Renal pelvis (tissue), 12 donors: ENCODE measurements at places on chromosomes 4 and X.

DNA sequence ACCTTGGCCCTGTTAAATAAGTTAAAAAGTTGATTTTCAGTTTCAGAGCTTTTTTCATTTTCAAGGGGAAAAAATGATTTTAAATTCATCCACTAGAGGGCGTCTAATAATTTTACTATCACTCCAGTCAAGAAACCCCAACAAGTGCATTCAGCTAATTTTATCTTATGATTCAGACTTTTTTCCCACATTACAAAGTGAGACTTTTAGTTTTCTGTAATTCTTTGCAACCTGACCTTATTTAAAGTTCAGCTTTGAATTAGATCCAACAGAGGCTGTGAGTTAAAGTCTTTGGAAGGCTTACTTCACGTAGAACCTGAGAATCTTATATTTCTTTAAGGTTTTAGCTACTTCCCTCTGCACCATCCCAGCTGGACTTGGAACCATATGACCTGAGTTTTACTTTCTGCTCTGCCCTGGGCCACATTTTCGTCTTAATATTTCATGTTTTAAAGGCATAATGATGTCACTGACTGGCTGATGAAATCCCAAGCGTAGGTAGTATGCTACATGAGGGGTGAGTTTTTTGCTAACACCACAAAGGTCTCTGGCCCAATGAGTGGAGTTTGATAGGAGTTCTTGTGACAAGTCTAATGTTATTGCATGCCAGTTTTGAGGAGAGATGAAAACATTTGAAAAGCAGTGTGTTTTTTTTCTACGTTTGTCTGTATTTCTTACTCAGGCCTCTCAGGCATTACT lies 7.2 kb downstream of the GNRHR start:
- peak; percentile 11 for DNase-seq

DNA sequence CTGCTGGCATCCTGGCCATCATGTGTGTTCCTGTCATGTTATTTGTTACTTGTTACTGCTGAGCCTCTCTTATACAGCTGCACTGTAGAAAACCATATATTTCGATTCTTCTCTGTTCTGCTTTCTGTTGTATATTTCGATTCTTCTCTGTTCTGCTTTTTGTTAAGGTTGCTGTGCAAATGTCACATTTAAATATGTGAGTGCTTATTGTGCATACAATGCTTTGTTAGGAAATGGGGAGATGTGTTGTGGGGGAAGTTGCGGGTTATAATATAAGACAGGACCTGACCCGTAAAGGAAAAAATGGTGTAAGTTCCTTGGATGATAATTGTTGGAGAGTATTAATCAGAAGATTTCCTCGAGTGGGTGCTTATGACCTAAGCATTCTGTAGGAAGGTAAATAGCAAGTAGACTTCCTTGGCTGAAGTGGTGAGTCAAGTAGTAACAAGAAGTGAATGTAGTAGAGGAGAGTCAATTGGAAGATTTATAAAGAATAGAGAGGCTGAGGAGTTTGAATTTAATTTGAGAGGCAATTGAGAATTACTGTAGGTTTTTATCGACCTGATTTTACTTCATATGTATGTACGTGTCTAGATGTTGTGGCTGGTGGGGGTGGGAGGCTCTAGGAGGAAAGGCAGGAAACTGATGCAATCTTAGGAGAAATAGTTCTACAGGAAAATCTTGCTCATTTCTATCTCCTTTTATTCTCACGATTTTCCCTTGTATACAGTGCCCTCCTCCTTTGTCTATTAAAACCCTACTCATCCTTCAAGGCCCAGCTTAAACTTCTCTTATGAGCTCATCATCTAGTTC lies 8.5 kb downstream of the OGT start:
- no peak for DNase-seq

DNA sequence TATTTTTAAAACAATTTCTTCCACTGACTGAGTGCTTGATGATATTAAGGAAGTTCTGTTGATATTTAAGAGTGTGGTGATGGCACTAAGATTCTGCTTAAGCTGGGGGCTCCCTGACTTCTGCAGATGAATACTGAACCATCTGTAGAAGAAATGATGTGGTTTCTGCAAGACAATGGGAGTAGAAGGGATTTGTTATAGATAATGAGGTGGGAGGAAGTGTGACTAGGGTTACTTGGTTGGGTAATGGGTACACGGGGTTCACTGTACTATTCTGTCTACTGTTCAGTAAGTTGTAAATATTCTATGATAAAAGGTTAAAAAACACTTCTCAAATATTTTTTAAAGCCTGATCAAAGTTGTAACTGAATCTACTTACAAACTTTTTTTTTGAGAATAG lies 60.9 kb upstream of the TXK start:
- DNase-seq, result no peak

DNA sequence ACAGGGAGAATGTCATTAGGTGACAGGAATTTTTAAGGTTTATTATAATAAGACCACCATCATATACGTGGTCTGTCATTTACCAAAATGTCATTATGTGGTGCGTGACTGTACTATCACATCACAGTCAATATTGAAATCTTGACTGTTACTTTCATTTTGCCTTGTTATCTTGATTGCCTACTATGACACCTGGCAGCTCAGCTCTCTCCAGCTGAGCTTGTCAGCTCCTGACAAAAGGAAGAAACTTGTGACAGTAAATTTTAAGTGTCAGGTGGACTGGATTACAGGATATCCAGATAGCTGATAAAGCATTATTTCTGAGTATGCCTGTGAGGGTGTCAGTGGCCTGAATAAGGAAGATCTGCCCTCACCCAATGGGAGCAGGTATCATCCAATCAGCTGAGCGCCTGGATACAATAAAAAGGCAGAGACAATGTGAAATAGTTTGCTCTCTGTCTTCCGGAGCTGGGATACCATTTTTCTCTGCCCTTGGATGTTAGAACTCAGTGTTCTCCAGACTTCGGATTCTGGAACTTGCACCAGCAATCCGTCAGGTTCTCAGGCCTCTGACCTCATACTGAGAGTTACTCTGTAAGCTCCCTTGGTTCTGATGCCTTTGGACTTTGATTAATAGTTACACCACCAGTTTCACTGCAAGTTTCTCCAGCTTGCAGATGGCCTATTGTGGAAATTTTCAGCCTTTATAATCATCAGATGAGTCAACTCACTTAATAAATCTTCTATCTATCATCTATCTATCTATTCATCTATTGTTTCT lies 1454.7 kb upstream of the IGFBP7 start:
- no peak for DNase-seq

GRCh38 chr4:184890499-184890898 lies 64.7 kb upstream of the ACSL1 start:
- DNase-seq, result no peak

DNA sequence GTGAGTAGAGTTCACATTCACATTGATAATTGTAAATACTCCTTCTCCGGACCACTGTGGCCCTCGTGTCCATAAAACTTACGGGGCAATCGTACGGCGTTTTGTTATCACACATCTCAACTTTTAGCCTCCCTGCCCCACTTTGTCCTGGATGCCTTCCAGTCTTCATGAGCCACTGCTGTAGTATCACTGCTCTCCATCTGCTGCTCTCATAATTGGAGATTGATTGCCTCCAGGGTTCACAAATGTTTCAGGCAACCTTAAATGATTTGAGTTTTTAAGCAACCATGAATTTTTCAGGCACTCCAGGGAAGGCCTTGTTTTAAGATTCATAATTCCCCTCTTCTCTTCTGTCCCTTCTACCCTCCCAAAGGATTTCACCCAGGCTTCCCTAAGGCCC lies 28.4 kb downstream of the ALPK1 start:
- no peak for DNase-seq

- no peak for DNase-seq
Measured at GRCh38 chr4:46146993-46147392, 23.1 kb upstream of the GABRG1 start.

DNA sequence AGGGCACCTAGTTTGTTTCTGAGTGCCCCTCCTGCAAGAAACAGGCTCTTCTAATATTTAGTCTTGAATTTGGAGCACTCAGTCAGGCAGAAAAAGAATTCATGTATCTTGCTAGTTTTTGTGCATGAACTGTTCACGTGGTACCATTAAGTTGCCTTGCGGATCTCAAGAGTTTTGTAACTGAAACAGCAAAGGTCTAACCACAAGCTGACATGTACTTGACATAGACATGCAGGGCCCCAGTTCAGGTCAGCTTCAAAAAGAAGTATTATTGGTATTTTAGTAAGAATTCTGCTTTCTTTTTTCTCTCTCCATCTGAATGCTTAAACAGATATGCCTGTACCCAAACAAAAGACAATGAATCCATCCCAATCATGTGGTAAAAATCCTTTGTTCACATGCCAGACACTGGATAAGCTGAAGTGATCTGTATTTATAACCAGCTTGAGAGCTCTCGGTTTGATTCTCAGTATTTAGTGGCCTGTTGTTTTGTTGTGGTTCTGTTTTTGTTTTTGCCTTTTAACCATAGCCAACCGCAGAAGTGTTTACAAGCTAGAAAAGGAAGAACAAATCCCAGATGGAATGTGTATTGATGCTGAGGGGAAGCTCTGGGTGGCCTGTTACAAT lies 13.0 kb downstream of the RGN start:
- no peak for DNase-seq

DNA sequence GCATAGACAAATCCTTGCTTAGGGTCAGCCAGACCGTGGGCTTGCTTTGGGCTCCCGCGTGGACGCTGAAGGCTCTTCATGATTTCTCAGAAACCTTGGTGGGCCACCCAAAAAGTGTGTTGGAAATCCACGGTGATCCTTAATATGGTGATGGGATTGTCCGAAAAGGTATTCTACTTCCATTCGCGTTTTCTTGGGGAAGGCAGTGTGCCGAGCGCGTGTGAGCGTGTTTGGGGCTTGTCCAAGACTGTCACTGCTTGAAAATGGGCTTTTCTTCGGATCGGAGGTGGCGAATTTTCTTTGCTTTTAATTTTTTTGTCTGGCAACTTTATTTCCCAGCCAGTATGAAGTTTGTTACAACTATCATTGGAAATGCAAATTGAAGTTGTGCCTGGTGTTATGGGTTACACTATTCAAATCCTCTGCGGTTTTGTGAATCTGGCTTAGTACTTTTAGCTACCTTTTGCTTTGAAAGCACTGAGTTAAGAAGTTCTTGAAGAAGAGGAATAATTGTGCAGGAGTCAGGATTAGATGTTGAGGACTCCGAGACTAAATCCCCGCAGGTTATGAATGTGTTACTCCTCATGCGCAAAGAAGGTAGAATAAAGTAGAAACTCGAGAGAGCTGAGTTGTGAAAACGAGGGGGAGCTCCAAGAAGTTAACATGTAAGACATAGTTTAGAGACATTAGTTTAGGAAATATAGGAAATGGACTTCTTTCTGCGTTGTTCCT lies 3.2 kb downstream of the SPRY1 start:
- DNase-seq, result no peak

- no peak for DNase-seq
Measured at GRCh38 chr4:99983289-99983943, 33.3 kb upstream of the H2AZ1 start.

- no peak for DNase-seq
Measured at GRCh38 chr4:83108101-83108861, 6.2 kb downstream of the PLAC8 start.

DNA sequence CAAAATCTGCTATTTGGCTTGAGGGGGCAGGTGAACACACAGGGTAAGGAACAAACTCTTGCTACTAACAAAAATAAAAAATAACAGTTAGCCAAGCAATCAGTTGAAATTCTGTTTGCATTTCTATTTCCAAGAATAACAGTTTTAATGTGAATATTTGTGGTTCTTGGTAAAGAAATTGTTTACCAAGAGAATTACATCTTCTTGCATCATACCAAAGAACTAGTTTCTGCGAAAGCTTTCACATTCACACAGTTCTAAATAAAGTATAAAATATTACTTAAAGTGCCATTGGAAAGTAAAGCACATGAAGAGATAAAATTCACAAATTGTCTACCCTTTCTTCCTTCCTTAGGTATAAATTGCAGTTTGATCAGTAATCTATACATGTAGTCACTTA lies 54.4 kb downstream of the KLHL4 start:
- no peak for DNase-seq

DNA sequence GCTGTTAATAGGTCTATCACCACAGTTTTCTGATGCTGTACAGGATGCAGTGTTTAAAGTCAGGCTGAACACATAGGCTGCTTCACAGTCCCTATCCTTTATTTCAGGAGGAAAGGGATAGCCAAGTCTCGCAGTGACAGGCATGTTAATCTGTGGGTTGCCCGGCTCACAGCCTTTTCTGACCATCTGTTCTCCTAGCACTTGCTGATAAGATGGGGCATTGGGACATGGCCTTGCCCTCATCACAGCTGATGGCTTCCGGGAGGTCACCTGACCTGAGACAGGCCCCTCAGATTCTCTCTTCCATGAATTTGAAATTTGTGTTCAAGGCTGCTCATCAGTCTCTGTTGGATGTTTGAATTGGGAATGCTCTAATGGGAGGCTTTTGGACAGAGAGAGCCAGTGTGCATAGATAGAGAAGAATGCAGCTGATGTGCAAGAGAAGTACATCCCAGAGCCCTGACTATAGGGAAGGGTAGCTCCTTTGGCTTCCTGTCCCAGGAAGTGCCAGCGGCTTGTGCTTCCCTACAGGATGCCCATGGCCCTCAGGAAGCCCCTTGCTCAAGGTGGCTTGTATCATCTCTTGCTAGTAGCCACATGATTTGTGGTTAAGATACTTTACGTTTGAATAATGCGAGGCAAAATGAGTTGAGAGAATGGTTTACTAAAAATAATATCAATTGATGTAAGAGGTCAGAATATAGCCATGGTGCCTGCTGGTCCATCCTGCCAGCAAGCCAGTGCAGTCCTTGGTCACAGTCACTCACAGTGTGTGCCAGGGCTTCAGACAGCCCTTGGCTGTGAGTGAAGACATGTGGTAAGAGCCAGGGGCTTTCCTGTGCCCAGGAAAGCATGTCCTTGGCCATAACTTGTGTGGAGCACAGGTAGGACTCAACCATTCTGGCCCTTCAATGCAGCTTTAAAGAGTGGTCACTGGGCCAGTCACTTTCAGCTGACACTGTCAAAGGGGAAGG lies 88.6 kb downstream of the TSPAN7 start:
- DNase-seq, result no peak

- DNase-seq, result no peak
Measured at GRCh38 chrX:143661286-143661685, 25.4 kb upstream of the SLITRK4 start.

DNA sequence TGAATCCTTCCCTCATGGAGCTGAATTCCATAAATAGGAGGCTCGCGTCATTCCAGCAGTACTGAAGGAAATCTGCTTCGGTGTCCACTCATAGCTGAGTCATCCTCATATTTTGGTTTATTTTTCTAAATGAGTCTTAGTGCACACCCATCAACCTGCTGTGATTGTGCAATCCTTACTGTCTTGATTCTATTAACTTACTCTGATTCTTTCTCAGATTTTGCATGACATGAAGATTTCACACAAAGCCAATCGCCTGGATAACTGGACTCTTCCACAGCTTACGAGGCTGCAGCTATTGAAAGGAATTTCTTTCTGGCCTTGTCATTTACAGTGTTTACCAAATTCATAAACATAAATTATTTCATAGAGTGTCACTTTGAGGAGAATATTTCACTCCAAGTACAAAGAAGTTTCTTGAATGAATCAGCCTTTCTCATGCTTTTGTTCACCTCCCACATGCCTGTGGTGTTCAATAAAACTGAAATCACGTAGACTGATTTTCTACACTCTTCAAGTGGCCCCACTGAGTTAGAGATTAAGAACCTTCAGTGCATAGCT lies 207.6 kb upstream of the SLITRK2 start:
- no peak for DNase-seq

- no peak for DNase-seq
Measured at GRCh38 chr4:40837094-40837870, 87.5 kb downstream of the NSUN7 start.

- DNase-seq, result no peak
Measured at GRCh38 chr4:3193531-3194203, 55.3 kb upstream of the MSANTD1 start.

- no peak for DNase-seq
Measured at GRCh38 chrX:24464498-24464835, 619 bp upstream of the PDK3 start.
